ENCODE measurements at places on chromosomes 3 and 15.

DNA sequence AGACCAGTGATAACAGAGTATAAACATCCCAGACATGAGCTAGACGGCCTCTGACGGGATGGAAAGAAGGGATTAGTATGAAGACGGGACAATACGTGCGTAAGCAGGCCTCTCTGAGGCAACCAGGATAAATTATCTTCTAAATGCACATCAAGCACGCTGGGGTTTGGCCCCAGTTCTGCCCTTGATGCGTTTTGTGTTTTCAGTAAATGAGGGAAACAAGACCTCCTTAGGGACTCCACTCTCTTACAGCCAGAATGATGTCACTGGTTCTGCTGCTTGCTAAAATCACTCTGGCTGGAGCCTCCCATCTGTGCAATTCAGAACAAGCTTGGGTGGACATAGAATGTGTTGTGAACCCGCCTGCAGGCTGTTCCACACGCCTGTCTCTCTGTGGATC, 156.0 kb upstream of the MCTP2 start:
- no peak for DNase-seq
- H3K4me3 ChIP-seq, result no peak overlapping the region
- H3K27ac ChIP-seq, result no peak overlapping the region
- no peaks in the 10 kb centered on the region for H3K27me3 ChIP-seq

DNA sequence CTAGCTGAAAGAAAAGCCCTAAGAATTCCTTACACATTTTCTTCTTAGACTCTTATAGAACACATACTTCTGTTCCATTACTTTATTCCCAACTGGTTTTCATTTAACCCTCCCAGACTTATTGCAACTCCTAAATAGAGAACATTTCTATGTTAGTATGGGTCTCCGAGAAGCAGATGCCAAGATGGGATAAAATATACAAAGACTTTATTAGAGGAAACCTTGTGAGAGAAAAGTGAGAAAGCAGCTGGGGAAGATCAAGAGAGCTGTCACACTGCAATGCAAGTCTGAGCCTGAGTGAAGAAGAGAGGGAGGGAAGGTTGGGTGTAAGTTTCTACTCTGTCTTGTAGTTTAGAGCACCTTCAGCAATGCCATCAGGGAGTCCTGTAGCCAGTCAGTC, 979.3 kb downstream of the IGSF11 start:
- no peaks in the 10 kb centered on the region for H3K4me1 ChIP-seq
- H3K36me3 ChIP-seq, result no peaks in the 10 kb centered on the region
- H3K27me3 ChIP-seq, result no peaks in the 10 kb centered on the region
- no peak for DNase-seq

- DNase-seq, result peak; percentile 81
- no peak overlapping the region for H3K4me3 ChIP-seq
- no peak overlapping the region for H3K27ac ChIP-seq
- no peaks in the 10 kb centered on the region for H3K27me3 ChIP-seq
- H3K36me3 ChIP-seq, result no peaks in the 10 kb centered on the region
These were observed 28.3 kb downstream of the GOLGA6A start for GRCh38 chr15:74053941-74054529.

DNA sequence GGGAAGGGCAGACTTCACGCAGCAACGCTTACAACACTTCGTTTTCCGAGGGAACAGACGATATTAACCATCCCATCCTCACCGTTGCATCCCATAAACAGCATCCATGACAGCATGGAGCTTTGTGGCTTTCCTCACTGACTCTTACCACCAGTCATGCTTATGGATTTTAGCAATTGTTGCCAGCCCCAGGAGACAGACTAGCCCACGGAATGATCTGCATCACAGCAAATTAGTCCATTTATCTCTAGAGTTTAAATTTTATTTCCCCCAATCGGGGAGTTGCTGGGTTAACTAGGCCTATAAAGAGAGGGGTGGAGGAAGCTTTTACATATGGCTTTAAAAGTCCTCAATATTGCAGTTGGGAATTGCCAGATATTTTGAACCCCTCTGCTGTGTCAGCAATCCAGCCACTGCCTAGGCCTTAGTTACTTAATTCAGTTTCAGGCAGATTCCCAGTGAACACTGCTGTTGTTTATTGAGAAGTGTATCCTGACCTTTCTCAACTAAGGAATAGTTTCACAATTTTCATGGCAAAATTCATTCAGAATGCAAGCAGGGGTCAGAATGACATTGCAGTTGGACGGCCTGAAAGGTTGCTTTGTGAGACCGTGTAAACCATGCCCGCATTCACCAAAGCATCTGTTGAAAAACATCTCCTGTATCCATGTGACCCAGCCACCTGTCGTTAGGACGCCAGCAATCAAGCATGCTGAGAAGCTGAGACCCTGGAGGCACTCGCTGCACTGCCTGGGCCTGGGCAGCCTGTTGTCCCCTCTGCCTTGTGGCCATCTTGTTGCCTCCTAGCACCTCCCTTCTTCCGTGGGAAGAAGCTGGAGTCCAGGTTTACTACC, 397.4 kb upstream of the TPM1 start:
- no peak overlapping the region for H3K4me3 ChIP-seq
- H3K27me3 ChIP-seq, result no peaks in the 10 kb centered on the region
- H3K36me3 ChIP-seq, result no peaks in the 10 kb centered on the region
- no peak overlapping the region for H3K27ac ChIP-seq

GRCh38 chr3:27594096-27594690, 110.0 kb upstream of the SLC4A7 start:
- peaks cover 32% of the 10 kb centered on the region for H3K4me1 ChIP-seq
- H3K4me3 ChIP-seq, result no peak overlapping the region
- H3K27me3 ChIP-seq, result peaks cover 5% of the 10 kb centered on the region

- no peaks in the 10 kb centered on the region for H3K27me3 ChIP-seq
- no peak for DNase-seq
- H3K27ac ChIP-seq, result no peak overlapping the region
- H3K4me3 ChIP-seq, result no peak overlapping the region
These were observed 525.1 kb downstream of the PDCD6IP start for GRCh38 chr3:34323517-34323916.

GRCh38 chr3:59546522-59546921, 496.7 kb upstream of the CFAP20DC start:
- no peak for DNase-seq
- no peak overlapping the region for H3K4me3 ChIP-seq
- H3K4me1 ChIP-seq, result no peaks in the 10 kb centered on the region
- H3K27ac ChIP-seq, result no peak overlapping the region
- no peaks in the 10 kb centered on the region for H3K27me3 ChIP-seq

GRCh38 chr3:76941376-76941775, 98.5 kb upstream of the ROBO2 start:
- H3K27ac ChIP-seq, result no peak overlapping the region
- DNase-seq, result no peak
- no peaks in the 10 kb centered on the region for H3K27me3 ChIP-seq
- no peaks in the 10 kb centered on the region for H3K36me3 ChIP-seq

DNA sequence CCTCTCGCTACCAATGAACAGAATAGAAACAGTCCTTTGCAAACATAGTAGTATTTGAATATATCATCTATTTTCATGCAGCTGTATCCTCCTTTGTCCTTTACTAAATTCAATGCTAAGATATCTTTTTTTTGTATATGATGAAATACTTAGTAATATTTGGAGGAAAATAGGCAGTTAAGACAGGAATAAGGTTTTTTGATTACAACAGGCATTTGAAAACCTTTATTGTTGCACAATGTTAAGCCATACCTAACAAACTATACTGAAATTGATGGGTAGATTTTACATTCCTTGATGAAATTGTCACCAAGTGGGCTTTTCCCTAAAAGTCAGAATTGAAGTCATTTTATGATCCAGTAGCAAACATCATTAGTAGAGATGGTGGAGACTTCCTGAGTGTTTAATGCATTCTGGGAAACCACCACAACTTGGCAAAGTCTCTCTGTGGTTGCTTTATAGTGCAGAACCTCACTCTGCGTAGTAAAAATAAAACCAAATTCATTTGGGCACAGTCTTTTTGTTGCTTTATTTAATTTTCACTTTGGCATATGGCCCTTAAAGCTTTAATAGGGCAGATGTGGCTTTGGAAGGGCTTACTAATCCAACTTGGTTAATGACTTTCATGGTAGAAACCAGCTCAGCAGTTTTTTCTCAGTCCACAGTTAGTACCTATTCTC, 216.0 kb downstream of the DIPK2A start:
- H3K27ac ChIP-seq, result no peak overlapping the region
- peaks cover 13% of the 10 kb centered on the region for H3K4me1 ChIP-seq
- no peaks in the 10 kb centered on the region for H3K27me3 ChIP-seq
- H3K36me3 ChIP-seq, result no peaks in the 10 kb centered on the region
- H3K4me3 ChIP-seq, result no peak overlapping the region
- DNase-seq, result no peak

DNA sequence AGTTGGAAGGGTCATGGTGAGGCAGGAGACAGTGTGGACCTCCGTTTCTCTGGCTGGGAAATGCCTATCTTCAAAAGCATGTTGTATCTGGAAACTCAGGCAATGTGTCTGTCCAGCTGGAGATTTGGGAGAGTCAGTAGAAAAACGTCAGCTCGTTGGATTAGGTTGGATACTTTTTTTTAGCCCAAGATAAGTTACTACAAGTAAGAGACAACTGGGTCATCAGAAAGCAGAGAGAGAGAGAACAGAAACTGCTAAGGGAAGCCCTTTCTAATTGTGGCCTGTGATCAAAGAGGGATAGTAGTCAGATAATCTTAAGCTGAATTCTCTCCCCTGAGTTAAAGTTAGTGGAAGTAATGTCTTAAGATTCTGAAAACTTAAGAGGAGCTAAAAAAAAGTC, 78.9 kb upstream of the ZNF280D start:
- no peaks in the 10 kb centered on the region for H3K4me1 ChIP-seq
- no peaks in the 10 kb centered on the region for H3K27me3 ChIP-seq
- H3K36me3 ChIP-seq, result peaks cover 2% of the 10 kb centered on the region
- no peak for DNase-seq

GRCh38 chr3:11407644-11408043, 135.4 kb downstream of the ATG7 start:
- no peaks in the 10 kb centered on the region for H3K27me3 ChIP-seq
- DNase-seq, result no peak
- peaks cover 3% of the 10 kb centered on the region for H3K36me3 ChIP-seq
- no peak overlapping the region for H3K4me3 ChIP-seq
- H3K4me1 ChIP-seq, result no peaks in the 10 kb centered on the region

GRCh38 chr15:75844629-75845335, 1.5 kb downstream of the UBE2Q2 start:
- peak overlapping the region; percentile 80 for H3K4me3 ChIP-seq
- DNase-seq, result no peak
- H3K27ac ChIP-seq, result peak overlapping the region; percentile 79
- H3K27me3 ChIP-seq, result no peaks in the 10 kb centered on the region

DNA sequence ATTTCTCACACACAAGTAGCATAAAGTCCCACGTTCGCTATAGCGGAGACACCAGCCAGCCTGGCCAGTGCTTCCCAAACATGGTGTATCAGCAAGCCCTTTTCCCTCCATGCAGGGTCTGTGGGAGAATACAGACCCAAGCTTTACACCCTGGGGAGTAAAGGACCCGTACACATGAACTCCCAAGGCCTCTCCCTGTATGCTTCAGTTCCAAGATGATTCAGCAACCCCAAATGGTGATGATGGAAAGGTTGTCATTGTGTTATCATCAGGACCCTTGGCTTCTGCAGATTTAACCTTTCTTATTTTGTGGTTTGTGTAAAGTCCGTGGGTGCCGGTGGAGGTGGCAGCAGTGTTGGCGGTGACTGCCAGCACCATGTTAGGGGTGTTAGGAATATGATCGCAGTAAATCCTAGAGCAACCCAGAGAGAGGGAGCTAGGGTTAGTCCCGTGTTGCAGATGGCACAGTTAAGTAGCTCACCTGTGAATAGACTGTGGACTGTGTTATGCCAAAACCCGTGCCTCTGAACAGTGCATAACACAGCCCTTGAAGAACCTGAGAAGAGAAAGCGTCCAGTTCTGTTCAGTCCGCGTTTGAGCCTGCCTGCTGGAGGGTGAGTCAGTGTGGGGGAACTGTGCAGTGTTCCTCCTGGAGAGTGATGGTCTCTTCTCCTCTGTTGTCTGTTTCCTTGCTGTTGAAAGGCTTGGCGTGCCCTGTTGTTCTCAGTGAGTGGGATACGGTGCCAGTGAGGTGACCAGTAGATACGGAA, 174.3 kb downstream of the APBA2 start:
- H3K27ac ChIP-seq, result no peak overlapping the region
- no peaks in the 10 kb centered on the region for H3K27me3 ChIP-seq
- H3K36me3 ChIP-seq, result no peaks in the 10 kb centered on the region
- H3K4me1 ChIP-seq, result no peaks in the 10 kb centered on the region
- no peak overlapping the region for H3K4me3 ChIP-seq

- DNase-seq, result peak; percentile 29
- no peaks in the 10 kb centered on the region for H3K36me3 ChIP-seq
- H3K4me3 ChIP-seq, result peak overlapping the region; percentile 32
- no peak overlapping the region for H3K27ac ChIP-seq
These were observed 14.5 kb upstream of the IL16 start for GRCh38 chr15:81182031-81182755.

- H3K36me3 ChIP-seq, result peaks cover 15% of the 10 kb centered on the region
- DNase-seq, result no peak
- H3K27ac ChIP-seq, result no peak overlapping the region
- no peak overlapping the region for H3K4me3 ChIP-seq
- no peaks in the 10 kb centered on the region for H3K27me3 ChIP-seq
These were observed 102.4 kb downstream of the ETFA start for GRCh38 chr15:76208786-76209424.

DNA sequence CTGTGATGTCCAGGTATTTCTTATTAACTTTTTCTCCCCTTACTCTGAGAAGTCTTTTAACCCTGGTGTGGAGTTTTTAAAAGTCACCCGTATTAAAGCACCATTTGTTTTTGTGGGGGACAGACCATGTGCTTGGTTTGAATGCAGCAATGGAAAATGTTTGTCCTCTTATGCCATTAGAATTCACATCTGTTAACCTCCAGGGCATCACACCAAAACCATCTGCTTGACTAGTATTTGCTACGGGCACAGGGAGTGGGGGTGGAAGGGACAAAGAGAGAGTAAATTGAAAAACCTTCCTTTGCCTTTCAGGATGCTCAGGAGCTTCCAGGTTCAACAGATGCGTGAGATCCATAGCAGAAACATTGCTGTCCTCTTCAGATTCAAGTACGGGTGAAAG, 61.4 kb upstream of the GOLGA8B start:
- DNase-seq, result no peak
- H3K27me3 ChIP-seq, result no peaks in the 10 kb centered on the region
- H3K27ac ChIP-seq, result no peak overlapping the region
- H3K4me1 ChIP-seq, result no peaks in the 10 kb centered on the region

GRCh38 chr3:2657971-2658370, 452.2 kb downstream of the IL5RA start:
- no peaks in the 10 kb centered on the region for H3K4me1 ChIP-seq
- H3K4me3 ChIP-seq, result no peak overlapping the region
- no peaks in the 10 kb centered on the region for H3K36me3 ChIP-seq
- no peaks in the 10 kb centered on the region for H3K27me3 ChIP-seq
- no peak overlapping the region for H3K27ac ChIP-seq
- DNase-seq, result no peak

Data from common myeloid progenitor, CD34-positive (primary cell).